ENCODE measurements at places on chromosomes 6 and 20. TPM values are rescaled to one million over a fixed set of nuclear protein-coding genes. Genes with fewer than 3 reads are reported as not detected.

GRCh38 chr6:129755787-129756186 lies 45.8 kb upstream of the ARHGAP18 start:
- DNase-seq: no peak

DNA sequence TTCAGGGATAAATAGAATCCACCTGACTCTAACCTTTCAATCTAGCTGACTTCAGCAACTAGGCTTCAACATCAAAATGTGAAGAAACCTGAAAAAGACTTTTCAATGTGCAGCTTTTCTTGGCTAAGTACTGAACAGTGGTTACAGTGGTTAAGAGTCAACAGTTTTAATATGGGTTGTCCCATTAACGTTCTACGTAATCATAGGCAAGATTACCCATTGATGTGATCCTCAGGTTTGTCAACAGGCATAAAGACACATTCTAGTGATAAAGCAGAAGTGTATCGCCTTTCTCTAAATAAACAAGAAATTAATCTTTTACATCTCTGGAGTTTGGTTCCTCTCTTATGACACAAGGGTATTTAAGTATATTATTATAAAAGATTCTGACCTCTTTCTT lies 154.1 kb upstream of the RUNX2 start:
- DNase-seq: no peak

GRCh38 chr20:62062661-62063314 lies 2.9 kb downstream of the TAF4 start:
- no peak for DNase-seq

DNA sequence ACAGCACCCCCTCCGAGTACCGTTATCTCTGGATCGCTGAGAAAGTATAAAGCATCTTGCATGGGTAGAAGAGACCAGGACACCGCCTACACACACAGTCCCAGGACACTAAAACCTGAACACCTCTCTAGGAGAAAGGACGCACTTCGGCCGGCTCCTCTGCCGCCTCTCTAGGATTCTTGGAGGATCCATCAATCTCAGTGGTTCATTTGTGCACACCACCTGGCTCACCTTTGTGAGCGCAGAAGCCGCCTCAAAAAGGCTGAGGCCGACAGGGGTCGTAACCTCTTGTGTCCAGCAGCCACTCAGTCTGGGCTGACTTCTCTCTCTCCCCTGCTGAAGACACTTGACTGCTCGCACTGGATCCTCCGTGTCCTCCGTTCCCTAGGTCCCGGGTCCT lies 13.5 kb downstream of the ZSCAN23 start:
- no peak for DNase-seq

DNA sequence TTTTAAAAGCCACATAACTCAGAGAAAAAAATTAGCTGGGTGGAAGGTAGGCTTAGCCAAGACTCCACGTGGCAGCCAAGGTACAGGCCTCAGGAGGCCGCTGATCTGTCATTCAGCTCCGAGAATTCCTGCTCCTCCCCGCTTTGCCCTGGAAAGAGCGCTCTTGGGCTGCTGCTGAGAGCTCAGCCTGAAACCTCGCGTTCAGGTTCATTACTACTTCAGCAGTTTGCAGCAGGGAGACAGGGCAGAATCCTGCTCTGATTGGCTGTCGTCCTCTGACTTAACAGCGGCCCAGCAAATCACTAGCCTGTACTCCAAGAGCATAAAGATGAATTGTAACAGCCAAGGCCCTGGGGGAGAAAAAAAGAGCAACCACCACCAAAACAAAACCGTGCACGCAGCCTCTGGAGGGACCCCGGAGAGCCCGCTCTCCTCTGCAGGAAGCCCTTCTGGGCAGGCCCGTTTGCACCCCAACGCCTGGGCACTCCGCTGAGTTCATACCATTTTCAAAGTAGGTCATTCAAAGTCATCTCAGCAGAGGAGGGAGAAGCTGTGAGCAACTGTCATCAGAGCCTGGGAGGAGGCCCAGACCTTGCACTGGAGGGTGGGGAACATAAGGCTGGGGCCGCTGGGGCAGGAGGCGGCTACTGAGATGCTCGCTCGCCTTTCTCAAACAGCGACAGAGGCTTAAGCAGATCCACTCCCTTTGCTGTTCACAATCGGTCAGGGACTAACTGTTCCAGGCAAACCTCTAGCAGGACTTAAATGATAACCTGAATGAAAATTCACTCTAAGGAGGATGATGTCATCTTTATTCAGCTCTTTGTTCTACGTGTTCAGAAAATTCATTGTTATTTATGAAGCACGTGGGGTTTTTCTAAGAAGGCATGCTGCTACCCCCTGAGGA lies 42.3 kb upstream of the ATXN1 start:
- peak; percentile 58 for DNase-seq

DNA sequence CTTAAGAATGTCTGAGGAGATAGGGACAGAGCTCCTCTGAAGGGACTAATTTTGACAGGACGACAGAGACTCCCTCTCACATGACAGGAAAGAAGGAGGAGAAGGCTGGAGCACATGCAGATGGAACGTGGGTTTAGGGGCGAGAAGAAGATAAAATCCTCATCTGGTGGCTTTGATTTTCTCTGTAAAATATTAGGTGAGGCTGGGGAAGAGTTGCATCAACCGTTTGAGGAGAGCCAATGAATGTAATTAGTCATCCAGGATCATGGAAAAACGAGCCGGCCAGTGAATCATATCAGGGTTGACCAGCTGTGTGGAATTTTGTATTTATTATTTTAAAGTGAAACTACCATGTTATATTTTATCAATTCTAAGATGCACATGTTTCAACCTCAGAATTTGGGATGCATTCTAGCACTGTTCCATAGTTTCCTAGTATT lies 46.9 kb upstream of the ADGRF4 start:
- no peak for DNase-seq

DNA sequence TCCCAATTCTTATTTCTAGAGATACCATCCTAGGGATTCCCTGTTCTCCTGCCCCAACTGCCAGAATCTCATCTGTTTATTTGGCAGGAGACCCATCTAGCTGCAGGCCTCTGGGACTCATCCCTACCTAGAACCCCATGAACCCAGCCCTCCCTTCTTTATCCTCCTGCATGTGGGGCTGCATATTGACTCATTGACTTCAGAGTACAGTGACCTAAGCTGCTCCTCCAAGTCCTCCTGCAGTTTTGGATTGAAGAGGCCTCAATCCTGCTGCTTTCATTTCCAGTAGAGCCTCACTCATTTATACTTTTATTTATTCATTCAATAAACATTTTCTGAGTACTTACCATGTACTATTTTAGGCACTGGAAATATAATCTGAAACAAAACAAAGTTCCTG lies 11.6 kb downstream of the TMEM200A start:
- DNase-seq: no peak

DNA sequence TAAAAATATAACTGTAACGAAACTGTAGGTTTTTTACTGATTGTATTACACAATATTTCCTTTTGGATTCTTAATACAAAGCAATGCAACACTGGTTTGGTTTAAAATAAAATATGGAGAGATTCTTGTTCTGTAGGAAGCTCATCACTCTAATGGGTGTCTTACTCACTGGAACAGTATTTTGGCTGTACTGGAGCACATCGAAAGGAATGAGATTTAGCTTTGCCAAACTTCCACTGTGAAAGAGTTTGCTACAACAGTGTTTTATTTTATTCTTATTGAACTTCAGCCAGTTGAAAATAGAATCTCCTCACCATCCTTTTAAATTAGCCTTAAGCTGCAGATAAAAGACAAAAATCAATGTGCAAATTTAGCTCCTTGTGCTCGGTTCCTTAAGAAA lies 230.7 kb upstream of the QKI start:
- no peak for DNase-seq

- DNase-seq: no peak
These were observed 47.4 kb upstream of the CCDC28A start for GRCh38 chr6:138726066-138726756.

DNA sequence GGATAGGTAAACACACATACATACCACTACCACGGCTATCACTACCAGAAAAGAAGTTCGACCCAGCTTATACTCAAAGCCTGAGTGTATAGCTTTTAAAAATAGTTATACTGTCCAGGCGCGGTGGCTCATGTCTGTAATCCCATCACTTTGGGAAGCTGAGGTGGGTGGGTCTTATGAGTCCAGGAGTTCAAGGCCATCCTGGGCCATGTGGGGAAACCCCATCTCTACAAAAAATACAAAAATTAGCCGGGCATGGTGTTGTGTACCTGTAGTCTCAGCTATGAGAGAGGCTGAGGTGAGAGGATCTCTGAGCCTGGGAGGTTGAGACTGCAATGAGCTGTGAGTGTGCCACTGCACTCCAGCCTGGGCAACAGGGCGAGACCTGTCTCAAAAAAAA lies 32.9 kb downstream of the NKX2-4 start:
- DNase-seq: no peak

GRCh38 chr20:17786221-17786718 lies 86.5 kb downstream of the BANF2 start:
- DNase-seq: no peak

DNA sequence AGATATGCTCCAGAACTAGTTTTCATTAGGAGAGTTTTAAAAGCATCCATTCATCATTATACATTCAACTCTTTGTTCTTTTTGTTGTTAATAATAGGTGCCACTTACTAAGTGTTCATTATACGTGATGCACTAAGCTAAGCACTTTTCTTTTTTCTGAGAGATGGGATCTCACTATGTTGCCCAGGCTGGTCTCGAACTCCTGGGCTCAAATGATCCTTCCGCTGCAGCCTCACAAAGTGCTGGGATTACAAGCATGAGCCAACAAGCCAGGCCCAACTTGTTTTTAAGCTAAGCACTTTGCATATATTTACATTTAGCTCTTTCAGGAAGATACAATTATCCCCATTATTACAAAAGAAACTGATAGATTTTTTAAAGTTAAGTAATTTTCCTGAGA lies 5.7 kb upstream of the GFOD1 start:
- DNase-seq: no peak

DNA sequence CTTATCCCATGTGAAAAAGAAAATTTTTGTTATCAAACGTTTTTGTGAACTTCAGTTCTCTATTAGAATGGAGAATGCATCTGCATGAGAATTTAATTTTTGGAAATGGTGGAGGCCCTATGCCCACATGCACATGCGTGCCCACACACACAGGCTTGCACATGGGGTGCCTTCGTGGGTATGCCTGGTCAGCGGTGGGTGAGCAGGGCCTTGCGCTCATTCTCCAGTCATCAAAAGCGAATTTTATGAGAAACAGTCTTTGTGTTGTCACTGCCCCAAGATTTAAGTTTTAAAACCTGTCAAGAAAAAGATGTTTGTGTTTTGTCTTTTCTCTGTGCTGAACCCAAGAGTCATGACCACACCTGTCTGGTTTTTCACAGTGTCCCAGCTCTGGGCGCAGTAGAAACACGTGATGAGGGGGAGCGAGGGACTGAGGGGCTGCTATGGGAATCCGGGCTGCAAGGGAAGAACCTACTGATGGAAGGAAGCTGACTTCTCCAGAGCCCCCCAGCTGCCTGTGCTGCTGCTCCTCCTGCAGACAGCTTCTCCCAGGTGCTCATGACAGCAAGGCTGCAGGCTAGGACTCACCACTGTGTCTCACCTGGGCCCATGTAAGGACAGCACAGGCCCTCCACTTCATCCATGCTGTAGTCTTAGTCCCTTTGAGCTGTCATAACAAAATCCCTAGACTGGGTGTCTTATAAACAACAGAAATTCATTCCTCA lies 153.6 kb downstream of the SYCP2 start:
- DNase-seq: no peak

GRCh38 chr6:32189069-32189741 lies 797 bp downstream of the PBX2 start:
- DNase-seq: no peak

DNA sequence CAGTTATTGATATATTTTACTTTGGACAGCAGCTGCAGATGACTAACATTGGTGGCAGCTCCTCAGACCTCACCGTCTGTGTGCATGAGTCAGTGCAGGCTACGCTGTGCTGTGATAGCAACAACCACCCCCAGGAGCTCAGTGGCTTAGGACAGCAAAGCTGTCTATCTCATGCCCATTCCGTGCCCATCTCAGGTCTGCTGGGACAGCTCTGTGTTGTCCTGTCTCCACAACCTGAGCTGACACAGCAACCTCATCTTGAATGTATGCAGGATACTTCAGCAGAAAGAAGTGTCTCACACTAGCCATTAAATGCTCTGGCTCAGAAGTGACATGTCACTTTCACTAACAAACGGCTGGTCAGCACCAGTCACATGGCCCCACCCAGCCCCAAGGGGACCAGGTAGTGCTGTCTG lies 47.7 kb downstream of the BANF2 start:
- no peak for DNase-seq

- DNase-seq: no peak
These were observed 48.2 kb downstream of the IRF4 start for GRCh38 chr6:439641-440167.

GRCh38 chr6:3575166-3575565 lies 118.3 kb upstream of the SLC22A23 start:
- no peak for DNase-seq

GRCh38 chr6:89952686-89953085 lies 58.4 kb downstream of the GJA10 start:
- DNase-seq: no peak

DNA sequence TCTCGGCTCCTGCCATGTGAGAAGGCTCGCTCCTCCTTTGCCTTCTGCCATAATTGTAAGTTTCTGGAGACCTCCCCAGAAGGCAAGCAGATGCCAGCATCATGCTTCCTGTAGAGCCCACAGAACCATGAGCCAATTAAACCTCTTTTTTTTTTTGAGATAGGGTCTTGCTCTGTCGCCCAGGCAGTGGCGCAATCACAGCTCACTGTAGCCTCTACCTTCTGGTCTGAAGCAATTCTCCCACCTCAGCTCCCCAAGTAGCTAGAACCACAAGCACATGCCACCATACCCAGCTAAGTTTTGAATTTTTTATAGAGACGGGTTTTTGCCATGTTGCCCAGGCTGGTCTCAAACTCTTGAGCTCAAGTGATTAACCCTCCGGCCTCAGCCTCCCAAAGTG lies 28.6 kb downstream of the RING1 start:
- DNase-seq: no peak

GRCh38 chr20:9068841-9069663 lies at the start of gene PLCB4:
PLCB4 (plus strand) TSS chr20:9069087; CDS start chr20:9307815, 238,728 bp downstream.
- DNase-seq: peak; percentile 24

DNA sequence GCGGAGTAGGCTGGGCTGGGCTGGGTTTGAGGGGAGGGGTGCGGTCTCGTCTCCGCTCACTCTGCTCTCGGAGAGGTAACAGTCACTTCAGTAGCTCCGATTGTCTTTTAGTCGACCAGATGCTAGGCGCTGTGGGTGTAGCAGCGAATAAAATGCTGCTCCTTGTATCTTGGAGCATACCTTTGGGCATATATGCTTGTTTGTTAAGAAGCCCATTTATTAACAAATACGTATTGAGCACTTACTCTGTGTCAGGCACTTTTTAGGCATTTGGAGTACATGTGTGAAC lies 545 bp downstream of the ACTR5 start:
- DNase-seq: peak; percentile 23

- no peak for DNase-seq
These were observed 29.9 kb upstream of the MTHFD1L start for GRCh38 chr6:150835620-150836019.

Gene ACTL10
- total RNA-seq: 4.8 TPM

Gene RFX6
- total RNA-seq: not detected

Gene BMP5
- total RNA-seq: 2.4 TPM

Gene KCNQ5
- 2.3 TPM for total RNA-seq

Gene NR2E1
- total RNA-seq: not detected

Gene RAET1G
- 0.52 TPM for total RNA-seq

Gene LYRM4
- total RNA-seq: 21.6 TPM

Gene DSN1
- 8.7 TPM for total RNA-seq

Gene PTPRT
- 45.0 TPM for total RNA-seq

Gene E2F1
- 2.3 TPM for total RNA-seq

Measured in mucosa of gallbladder (tissue), 1 donor.